CD8-positive, alpha-beta T cell (primary cell): ENCODE measurements at places on chromosomes 7 and 10.

GRCh38 chr7:74253331-74253730, 868 bp downstream of the RFC2 start:
- DNase-seq: no peak

DNA sequence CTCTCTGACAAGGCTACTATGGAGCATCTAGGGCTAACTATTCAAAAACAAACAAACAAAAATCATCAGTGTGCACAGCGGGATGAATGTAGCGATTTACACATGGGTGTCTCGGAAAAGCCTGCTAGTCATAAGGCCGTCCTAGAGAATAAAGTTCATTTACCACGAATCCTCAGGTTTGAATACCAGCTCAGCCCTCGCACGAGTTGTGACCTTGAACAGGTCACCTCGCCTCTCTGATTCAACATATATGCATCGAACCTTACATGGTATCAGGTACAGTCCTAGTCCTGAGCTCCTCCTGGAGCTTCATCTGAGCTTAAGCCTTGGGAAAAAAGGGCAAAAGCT, 572 bp downstream of the ATP5MF start:
- DNase-seq: no peak

DNA sequence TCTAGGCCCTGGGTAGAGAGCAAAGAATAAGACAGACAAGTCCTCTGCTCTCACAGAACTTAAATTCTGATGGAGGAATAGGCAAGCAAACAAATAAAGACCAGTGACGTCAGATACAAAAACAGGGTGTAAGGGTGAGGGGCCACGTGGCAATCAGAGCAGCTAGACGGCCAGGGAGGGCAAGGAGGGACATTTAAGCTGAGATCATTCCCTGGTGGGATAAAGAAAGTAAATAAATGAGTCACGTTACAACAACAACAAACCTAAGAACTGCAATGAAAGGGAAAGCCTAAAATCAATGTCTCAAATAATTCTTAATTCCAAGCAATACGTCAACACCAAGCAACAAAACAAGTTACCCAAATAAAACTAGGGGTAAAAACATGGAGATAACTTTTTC, 21.8 kb downstream of the STN1 start:
- no peak for DNase-seq

- DNase-seq: no peak
Measured at GRCh38 chr7:73429622-73430505, 3.7 kb upstream of the FZD9 start.

GRCh38 chr10:130968964-130969363, 342.6 kb downstream of the TCERG1L start:
- no peak for DNase-seq

DNA sequence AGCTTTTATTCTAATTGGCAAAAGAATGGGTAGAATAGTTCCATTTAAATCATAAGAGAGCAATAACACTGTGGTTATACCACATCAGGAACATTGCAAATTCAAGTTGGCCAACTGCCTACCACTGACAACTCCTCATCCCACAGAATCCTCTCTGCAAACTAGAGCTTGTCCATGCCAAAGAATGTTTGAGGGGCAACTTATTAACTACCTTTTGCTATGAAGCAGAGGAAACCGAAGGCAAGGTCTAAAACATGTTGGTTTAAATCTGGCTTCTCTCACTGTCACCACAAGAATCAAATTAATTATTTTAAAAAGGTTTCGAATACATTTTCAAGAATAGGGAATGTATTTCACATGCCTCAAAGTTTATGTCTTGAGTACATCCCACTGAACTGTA, 36.0 kb downstream of the RHOBTB1 start:
- DNase-seq: no peak

DNA sequence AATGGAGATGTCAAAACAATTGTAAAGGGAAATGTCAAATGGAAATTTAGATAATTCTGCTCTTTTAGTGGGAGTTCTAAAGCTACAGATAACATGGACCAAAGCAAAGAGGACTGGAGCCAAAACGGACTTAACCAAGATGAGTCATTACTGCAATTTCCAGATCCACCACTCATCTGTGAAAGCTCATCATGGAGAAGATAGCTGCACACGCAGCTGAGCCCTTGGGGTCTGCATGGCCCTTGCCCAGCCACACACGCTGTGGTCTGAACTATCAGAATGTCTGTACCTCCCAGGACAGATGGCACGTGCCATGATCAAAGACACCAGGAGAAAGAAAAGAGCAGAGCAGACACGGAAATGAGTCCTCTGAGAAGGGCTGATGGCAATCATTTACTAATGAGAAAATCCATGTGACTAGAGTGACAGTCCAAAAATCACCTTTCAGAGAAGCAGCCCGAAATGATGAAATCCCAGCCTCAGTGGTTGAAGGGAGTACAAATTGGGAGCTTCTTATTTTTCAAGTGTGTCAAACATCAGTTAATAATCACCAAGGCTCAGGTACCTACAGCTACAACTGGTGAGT, 177.9 kb upstream of the MGMT start:
- DNase-seq: no peak

DNA sequence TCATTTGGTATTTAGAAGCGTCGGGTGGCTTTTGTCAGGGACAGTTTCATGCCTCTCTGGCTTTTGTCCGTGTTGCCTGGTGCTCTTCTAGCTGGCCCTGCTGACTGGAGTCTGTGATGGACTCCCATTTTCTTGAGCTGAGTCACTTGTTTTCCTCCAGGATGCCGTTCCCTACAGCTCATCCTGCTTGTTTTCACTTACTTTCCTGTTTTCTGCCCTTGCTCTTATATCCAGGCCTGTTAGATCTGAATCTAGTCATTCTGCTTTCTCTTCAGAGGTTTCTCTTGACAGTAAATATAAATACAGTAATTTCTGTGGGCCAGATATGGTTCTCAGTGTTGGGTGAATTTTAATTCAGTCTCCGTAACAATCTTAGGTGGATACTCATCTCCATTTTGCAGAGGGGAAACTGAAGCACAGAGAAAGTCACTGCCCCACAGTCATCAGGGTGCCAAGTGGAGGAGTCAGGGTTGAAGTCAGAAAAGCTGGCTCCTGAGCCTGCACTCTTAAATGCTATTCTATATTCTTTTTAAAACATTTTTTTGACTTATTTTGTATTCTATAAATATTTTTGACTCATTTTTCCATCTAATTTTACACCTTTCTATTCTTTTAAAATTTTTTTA, 85.4 kb downstream of the CCNY start:
- DNase-seq: no peak

- DNase-seq: no peak
Measured at GRCh38 chr7:8605221-8605620, 171.8 kb downstream of the NXPH1 start.

DNA sequence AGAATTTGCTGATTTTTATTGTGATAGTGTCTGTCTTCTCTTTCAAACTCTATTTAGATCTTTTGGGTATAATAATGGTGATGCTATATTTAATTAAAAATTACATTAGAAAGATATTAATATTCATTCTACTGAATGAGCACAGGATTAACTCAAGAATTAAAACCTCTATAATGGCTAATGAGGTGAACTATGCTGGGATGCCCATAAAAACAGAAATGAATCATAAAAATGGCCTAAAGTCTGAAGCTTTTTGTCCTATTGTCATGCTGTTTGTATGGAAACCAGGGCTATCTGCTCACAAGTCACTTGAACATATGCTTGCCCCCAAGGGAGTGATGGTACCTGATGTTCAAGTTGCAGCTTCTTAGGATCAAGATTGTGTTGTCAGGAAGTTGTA, 76.2 kb upstream of the ICA1 start:
- DNase-seq: no peak

DNA sequence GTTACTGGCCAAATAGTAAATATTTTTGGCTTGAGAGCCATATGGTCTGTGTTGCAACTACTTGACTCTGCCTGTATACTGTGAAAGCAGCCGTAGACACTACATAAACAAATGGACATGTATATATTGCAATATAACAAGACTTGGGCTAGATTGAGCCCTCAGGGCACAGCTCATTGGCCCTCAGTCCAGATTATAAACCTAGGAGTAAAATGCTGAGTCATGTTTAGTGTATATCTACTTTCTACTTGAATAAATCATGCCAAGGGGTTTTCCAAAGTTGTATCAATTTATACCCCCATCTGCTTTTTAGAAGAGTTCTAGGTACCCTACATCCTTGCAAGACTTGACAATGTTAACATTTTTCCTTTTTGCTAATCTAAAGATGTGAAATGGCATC, 27.4 kb upstream of the POU6F2 start:
- no peak for DNase-seq

- DNase-seq: no peak
Measured at GRCh38 chr10:64067009-64067606, 545.9 kb downstream of the REEP3 start.

GRCh38 chr7:69946901-69947300, 348.6 kb downstream of the AUTS2 start:
- no peak for DNase-seq

- DNase-seq: no peak
Measured at GRCh38 chr7:122363144-122363543, 58.6 kb upstream of the FEZF1 start.

GRCh38 chr7:18426564-18427226, 68.9 kb upstream of the HDAC9 start:
- no peak for DNase-seq

GRCh38 chr7:14717816-14718215, 184.7 kb downstream of the DGKB start:
- DNase-seq: no peak

- no peak for DNase-seq
Measured at GRCh38 chr7:18952846-18953245, 164.6 kb downstream of the TWIST1 start.

GRCh38 chr7:157616426-157616825, 279.6 kb downstream of the DNAJB6 start:
- no peak for DNase-seq

GRCh38 chr10:51696251-51696650, 3.1 kb downstream of the CSTF2T start:
- no peak for DNase-seq

GRCh38 chr7:24572393-24572996, 757 bp upstream of the PALS2 start:
- DNase-seq: peak; percentile 12

DNA sequence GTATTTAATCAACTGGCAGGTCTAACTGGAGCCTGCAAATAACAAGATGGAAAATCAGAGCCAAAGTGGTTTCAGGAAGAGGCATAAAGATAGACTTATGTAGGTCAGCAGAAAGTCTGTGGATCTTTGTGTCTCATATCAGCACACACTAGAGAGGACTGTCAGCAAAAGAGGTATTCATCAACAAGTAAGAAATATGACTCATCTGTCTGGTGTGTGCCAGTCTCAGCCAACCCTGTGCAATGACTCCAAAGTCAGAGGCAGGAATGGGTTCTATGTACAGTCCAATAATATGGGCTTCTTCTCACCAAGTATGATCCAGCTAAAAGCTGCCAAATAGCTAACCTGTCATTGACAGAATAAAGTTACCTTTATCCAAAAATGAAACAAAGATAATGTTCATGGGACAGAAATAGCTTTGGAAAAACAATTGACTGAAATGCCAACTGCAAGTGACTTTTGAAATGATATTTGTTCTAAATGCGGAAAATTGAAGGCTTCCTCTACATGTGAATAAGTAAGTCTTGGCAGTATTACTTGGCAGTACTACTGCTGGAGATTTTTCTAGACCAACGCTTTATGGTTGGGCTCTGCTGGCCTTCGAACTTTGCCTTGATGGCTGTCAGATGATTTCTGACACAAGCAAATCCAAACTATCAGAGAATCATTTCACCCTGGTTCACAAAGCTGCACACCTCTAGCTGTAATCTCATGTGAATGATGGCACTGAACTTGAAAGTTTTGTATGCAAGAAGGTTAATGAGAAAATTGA, 272.3 kb upstream of the SEMA3C start:
- DNase-seq: no peak

DNA sequence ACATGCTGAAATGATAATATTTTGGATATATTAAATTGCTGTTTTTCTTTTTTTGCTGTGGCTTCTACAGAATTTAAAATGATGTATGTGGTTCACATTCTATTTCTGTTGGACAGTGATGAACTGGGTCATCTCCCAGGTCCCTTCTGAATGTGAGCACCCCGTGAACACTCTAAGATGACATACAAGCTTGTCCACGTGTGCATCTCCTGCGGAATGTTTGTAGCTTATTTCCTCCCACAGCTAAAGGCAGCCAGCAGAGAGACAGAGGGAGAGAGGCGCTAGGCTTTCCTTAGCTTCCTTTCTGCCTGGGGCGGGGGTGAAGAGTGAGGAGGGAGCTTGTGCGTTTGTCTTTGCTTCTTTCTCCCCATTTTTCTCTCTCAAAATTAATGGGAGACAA, 219.1 kb downstream of the EMX2 start:
- DNase-seq: no peak

DNA sequence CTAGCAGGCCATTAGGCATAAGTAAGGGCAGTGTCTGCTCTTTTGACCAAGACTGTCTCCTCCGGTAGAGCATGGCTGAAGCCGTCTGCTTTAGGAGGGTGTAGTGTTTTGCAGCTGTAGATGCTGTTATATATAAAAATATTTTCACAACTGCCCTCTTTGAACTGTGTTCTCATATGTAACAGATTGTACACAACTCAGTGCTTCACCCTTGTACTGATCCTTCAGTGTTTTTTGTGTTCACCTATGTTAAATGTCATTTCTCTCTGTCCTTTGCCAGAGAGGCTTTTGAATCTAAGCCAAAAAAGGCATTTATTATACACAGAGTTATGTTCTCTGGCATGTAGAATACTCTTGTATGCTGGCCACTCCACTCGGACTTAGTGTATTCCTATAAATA, 135.5 kb downstream of the BICC1 start:
- DNase-seq: no peak

- DNase-seq: no peak
Measured at GRCh38 chr7:85160223-85160622, 26.6 kb downstream of the SEMA3D start.

GRCh38 chr7:73682745-73683055, 553 bp downstream of the DNAJC30 start:
- DNase-seq: no peak

GRCh38 chr10:128573986-128574385, 447.8 kb upstream of the MKI67 start:
- no peak for DNase-seq

- DNase-seq: no peak
Measured at GRCh38 chr7:156074084-156074483, 261.8 kb upstream of the SHH start.

DNA sequence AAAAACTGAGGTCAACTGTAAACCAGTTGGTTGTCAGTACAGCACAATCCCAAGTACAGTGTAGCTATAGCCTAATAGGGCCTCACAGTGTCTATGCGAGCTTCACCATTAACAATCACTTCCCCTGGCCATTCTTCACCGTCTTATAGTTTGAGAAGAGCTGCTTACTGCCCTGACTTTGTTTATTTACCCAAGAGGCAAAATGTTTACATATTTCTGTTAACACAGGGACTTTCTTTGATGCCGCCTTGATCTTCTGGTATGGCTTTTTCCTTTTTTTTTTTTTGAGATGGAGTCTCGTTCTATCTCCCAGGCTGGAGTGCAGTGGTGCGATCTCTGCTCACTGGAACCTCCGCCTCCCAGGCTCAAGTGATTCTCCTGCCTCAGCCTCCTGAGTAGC, 3.3 kb downstream of the MYOF start:
- no peak for DNase-seq

- no peak for DNase-seq
Measured at GRCh38 chr10:11504566-11505285, 106.7 kb downstream of the USP6NL start.
